ENCODE measurements at places on chromosomes 3 and 15.

DNA sequence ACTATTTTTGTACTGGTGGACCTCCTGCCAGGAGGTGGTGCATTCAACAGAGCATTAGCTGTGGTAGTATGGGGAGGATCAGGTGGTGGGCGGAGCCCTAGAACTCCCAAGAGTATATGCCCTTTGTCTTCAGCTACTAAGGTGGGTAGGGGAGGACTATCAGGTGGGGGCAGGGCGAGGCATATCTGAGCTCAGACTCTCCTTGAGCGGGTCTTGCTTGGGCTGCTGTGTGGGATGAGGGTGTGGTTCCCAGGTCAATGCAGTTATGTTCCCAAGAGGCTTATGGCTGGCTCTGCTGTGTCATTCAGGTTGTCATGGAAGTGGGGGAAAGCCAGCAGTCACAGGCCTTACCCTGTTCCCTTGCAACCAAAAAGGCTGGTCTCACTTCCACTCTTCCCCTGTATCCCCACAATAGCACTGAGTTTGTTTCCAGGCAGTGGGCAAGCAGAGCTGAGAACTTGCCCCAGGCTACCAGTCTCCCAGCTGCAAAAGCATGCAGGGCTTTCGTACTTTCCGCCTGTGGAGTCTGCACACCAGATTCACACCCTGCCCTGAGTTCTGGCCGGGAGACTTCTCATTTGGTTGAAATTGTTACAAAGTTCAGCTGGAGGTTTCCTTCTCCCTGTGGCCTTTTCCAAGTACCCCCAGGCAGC, 93.7 kb upstream of the DPPA4 start:
- no peak for DNase-seq

DNA sequence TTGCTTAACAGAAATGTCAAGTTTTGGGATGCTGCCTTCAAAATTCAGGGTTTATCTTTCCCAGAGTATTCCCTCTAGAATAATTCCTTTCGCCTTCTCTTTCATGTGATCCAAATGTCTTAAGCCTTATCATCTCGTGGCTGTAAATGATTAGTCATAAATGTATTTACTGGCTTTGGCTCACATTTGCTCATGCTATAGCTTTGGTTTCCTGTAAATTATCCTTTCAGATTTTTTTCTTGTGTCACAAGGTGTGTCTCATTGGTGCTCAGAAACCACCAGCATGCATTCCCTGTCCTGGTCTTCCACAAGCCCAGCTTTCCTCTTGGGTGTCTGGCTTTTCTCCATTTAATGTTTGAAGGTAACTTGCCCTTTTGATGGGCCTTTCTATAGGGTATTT, 692.7 kb upstream of the ALCAM start:
- no peak for DNase-seq

DNA sequence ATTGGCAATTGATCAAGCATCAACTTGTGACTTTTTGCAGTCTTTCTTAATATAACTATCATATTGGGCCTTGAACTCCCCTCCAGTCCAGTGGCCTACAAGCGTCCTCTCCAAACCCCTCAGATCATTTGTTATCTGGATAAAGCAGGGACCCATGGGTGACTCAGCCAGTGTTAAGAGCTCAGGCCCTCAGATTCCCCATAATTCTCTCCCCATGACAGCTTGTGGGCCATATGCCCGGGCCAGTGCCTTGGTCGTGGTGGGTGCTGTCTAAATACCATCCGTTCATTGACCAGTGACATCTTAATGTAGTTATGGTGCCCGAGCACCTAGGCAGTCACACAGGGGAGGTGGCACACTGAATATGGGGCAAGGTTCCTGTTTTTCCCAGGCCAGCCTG, 18.1 kb downstream of the MCF2L2 start:
- no peak for DNase-seq

- no peak for DNase-seq
Measured at GRCh38 chr3:23931597-23931996, 13.5 kb upstream of the NR1D2 start.

GRCh38 chr3:32969656-32970055, 18.2 kb downstream of the CCR4 start:
- peak; percentile 43 for DNase-seq

- DNase-seq: no peak
Measured at GRCh38 chr3:184299488-184300377, 692 bp downstream of the PSMD2 start.

DNA sequence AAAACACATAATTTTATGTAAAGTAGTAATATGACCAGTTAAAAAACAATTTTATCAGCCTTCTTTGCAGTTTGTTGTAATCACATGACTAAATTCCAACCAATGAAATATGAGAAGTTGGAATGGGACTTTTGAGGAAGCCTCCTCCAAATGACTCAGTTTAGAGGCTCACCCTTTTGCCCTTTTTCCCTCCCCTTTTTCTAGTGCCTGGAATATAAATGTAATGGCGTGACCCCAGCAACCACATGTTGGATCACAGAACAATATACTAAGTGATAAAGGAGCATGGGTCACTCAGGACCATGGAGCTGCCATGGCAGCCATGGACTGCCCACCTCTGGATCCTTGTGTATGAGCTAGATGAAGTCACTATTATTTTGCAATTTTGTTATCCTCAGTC, 48.8 kb upstream of the HEG1 start:
- DNase-seq: no peak

DNA sequence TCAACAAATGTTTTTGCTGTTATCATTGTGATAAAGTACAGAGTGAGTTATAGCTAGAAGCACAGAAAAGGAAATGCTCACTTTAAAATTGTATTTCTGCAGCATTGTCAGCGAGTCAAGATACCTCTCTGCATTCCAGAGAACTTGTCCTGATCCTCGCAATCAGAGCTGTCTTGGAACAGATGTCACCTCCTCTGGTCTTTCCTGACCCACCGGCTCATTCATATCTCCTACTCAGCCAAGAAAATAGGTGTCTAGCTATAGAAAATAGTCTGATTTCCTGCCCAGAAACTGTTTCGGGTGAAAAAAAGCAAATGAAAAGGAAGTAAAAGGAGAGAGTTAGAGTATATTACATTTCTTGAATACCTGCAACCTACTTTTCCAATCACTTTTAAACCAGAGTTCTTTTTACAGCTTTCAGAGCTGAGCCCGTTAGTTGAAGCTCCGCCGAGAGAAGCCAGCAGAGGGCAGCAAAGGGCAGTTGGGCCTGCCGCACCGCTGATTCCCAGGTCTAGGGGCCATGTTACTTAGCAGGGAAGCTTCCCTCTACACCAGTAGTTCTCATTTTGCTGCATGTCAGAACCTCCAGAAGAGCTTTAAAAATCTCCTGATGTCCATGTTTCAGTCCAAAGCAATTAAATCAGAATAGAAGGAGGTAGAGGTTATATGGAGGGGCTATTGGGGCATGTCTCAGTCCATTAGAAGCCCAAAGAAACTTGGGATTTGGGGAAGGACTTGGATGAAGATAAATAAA, 185.7 kb upstream of the THRB start:
- DNase-seq: peak; percentile 12

DNA sequence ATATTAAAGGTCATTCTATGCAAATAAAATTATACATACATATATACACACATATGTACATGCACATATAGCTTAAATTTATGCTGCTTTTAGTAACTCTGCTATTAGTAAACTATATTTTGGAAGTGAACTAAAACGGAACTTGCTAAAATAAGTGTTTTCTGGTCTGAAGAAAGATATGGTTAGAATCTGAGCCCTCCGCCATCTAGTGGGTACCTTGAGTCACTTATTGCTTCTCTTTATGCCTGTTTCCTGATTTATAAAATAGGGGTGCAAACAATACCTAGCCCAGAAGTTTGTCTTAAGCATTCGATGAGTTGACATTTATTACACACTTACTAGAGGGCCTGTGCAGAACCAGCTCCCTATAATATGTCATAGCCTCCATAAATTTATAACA, 255.7 kb downstream of the CNTN6 start:
- DNase-seq: no peak

DNA sequence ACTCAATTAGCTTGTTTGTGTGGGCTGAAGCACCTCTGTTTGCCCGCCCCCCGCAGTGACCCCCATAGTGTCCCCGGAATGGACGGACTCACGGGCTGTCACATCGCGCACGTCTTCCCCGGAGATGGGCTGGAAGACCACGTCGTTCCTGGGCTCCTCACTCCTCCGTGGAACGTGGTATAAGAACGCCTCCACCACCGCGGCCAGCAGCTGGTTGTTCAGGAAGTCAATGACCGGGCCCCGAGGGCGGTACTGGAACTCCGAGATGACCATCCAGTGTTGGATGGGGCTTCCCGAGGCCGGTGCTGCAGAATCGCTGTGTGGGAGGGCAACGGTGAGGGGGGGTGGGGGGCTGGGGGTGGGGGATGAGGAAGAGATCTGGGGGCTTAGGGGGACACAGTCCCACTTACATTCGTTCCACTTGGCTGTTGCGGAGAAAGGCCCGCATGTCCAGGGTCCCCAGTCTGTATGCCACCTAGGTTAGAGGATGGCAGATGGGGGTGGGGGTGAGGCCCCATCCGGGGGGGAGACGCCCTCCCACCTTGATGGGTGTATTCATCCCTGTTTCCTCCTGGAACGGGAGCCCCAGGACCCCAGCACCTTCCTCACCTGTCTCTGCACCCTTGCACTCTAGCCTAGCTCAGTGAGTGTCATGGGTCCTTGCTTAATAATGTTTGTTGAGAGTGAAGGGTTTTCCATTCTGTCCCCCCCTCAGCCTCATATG, 30.2 kb downstream of the MUC20 start:
- no peak for DNase-seq

DNA sequence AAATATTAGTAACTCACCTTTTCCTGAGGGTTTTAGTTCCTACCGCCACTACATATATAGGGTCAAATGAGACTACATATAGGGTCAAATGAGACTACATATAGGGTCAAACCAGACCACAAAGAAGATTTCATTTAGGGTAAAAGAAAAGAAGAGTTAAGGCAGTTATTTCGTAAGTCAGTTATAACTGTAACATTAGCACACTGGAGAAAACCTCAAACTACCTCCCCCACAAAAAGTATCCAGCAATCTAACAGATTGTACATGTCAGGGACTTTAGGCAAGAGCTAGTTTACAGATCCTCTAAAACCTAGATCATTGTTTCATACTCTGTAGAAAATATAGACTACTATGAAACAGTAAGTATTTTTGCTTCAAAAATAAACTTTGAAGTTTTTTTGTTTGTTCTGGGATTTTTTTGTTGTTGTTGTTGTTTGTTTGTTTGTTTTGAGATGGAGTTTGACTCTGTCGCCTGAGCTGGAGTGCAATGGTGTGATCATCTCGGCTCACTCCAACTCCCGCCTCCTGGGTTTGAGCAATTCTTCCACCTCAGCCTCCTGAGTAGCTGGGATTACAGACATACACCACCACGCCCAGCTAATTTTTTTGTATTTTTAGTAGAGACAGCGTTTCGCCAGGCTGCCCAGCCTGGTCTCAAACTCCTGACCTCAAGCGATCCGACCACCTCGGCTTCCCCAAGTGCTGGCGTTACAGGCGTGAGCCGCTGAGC, 92.4 kb upstream of the CGNL1 start:
- DNase-seq: no peak

DNA sequence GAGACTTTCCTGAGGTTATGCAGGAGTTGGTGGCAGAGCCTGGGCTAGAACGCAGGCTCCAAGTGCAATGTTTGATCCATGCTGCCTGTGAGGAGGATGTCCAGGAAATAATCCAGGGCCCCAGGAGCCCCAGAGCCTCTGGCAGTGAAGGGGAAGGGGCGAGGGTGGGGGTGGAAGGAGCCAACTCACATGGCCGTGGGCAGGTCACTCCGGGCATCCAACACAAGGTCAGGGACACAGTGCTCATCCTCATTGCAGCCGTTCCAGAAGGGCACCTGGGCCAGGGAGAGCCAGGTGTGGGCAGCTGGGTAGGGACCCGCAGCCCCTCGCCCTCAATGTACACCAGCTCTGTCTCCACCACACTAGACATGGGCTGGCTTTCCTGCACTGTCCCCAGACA, 43.7 kb downstream of the FEM1B start:
- no peak for DNase-seq

GRCh38 chr15:80156176-80156720, 3.4 kb downstream of the FAH start:
- no peak for DNase-seq

DNA sequence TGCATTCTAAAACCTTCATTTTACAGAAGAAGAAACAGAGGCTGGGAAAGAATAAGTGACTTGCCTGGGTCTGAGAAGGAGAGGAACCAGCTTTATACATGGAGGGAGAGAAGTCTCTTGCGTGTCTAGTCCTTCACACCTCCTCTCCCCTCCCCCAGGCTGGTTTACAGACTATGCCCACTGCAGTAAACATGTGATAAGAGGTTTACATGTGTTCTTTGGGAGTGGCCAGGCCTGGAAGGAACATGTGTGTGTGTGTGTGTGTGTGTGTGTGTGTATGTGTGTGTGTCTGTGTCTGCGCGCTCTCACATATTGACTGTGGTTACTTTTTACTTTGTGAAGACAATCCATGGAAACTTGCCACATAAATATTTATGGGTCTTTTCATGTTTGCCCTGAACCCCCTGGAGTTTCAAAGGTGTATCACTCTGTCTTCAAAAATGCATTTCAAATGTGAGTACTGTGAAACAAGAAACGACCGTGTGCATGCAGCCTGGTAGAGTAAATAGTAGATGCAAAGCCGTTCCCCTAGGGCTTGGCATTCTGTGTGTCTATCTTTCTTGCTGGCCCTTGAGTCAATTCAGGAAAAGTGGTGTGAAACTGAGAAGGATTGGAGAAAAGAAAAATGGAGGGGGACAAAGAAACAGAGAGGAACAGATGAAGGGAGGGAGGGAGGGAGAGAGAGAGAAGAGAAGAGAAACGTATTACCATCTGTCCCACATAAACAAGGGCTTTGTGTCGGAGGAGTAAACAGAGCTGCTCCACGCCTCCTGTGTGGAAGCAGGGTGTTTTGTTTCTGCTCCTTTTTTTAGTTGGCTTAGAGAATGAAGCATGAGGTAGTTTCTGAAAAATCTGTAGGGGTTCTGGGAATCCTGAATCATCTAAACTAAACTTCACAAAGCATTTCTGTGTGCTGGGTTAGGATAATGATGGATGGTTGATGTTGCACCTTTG, 51.7 kb downstream of the CLDN11 start:
- no peak for DNase-seq

DNA sequence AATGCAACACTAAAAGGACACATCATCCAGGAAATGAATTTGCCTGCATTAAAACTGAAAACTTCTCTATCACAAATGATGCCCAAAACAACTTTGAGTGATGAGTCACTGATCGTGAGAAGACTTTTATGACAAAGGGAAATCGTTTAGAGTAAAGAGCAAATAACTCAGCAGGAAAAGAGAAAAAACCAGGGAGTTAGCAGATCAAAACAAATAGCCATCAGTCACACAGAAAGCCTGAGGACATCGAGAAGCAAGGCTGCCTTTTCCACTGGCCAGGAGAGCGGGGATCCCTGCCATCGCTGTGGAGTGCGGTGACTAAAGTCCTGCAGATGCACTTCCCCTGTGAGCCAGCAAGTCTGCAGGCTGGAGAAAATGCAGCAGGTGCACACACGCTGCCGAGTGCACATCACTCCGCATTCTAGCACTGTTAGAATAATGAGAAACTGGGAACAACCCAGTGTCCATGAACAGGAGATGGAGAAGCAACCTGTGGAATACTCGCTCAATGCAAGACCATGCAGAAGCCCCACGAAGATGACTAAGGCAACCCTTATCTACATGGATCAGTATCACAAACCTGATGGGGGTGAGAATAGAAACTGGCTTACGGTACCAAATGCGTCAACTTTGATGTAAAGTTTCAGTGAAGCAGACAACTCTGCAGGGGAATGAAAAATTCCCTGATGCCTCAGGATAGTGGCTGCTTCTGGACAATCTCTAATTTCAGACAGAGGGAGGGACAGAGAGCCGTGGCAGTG, 86.4 kb downstream of the NSMCE3 start:
- no peak for DNase-seq

- DNase-seq: no peak
Measured at GRCh38 chr15:92452143-92452542, 58.5 kb downstream of the ST8SIA2 start.
